ENCODE measurements at places on chromosomes 5 and 9. TPM values are rescaled to one million over a fixed set of nuclear protein-coding genes. Genes with fewer than 3 reads are reported as not detected.

PAEP gene
- not detected for total RNA-seq

HMCN2 gene
- total RNA-seq, result not detected

NPR3 gene
- total RNA-seq, result 2.8 TPM

C8G gene
- total RNA-seq, result not detected

LMBRD2 gene
- total RNA-seq, result 22.1 TPM

PRDM9 gene
- not detected for total RNA-seq
